Right ventricle myocardium superior (tissue), 1 donor: ENCODE measurements at places on chromosomes 6 and 20.

- no peak for DNase-seq
These were observed 27.3 kb downstream of the NQO2 start for GRCh38 chr6:3026791-3027626.

DNA sequence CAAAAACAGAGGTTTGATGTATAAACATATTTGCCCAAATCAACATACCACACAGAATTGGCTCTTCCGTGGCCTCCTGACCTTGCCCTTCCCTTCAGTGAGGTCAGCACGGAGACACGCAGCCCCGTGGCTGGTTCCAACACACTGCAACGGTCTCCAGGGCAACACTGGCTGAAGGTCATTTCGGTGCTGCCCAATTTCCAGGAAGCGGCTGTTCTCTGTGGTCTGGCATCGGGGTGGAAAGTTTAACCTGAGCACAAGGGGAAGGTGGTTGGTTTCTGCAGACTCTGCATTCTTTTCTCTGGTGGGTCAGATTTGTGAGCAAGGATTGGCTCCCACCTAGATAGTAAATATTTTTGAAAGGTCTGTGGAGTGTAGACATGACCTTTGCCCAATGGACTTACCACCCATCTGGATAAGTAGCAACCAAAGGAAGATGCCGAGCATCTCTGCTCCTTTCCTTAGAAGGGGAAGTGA, 177.6 kb upstream of the PHACTR1 start:
- peak; percentile 52 for DNase-seq

- no peak for DNase-seq
These were observed 18.8 kb downstream of the ARHGAP40 start for GRCh38 chr20:38620441-38620840.

GRCh38 chr20:63640086-63640485, 13.1 kb downstream of the STMN3 start:
- DNase-seq, result no peak

DNA sequence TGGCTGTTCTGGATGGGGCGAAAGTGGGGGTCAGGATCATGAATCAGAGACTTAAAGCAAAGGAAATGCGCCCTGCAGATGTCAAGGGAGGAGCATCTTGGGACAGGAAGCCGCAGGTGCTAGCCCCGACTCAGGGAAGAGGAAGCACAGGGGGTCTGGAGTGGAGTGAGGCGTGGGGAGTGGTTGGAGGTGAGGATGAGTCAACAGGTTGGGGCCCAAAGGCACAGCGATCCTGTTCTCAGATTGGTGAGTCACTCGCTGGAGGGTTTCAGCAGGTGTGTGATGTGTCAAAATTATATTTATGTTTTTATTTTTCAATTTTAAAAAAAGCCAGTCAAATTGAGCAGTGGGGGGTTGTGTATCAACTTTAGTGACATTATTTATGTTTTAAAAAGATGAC, 19.0 kb downstream of the PACSIN1 start:
- no peak for DNase-seq
